ENCODE measurements at places on chromosomes 3 and 15.

DNA sequence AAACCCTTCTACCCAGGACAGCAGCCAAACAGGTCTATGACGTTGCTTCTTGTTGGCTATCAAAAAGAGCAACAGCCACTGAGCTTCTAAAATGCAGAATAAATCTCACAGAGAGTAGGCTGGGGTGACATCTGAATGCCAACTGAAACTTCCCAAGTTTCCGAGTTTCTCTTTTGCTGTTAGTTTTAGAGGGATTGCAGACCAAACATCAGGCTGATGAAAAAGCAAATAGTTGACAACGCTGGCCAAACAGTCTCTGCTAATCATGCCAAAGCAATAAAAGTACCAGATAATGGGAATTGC lies 670 bp upstream of the CBLB start:
- DNase-seq: no peak

DNA sequence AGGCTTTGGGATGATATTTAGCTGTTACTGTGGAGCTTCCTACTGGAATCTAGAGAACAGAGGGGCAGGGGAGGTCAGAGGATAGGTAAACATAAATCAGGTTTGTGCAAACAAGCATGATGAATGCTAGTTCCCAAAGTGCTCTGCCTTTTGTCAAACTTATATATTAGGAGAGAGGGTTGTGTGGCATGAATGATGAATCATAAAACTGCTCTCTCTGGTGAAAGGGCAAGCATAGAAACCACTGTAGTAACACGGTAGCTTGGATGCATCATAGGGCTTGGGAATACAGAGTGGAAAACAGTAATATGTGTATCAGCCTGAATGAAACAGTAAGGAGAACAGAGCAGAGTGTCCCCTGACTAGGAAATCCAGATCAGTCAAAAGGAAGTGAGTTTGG lies 486.7 kb downstream of the IL5RA start:
- no peak for DNase-seq

DNA sequence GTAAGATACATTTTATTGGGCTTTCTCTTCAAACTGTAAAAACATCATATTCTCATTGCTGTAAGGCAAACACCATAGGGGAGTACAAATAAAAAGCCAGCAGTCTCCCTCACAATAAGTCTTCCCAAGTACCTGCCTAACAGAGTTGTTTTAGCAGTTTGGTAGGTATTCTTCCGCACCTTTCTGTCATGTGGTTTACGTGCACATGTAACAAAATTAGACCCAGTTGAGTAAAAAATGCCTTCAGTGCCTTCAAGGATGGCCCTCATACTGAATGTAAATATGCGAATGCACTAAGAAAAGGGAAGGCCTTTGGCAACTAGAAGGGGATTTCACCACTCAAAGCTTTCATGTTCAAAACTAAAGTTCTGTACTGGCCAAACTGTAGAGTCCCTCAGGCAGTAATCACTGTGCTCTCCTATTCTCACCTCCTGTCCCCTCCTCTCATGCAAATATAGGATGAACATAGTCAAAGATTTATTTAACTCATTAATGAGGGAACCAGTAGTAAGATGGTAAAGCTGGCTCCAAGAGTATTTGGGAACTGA lies 26.4 kb downstream of the USP3 start:
- no peak for DNase-seq

- no peak for DNase-seq
These were observed 11.2 kb upstream of the FAM174B start for GRCh38 chr15:92666780-92667179.

GRCh38 chr15:82864967-82865366 lies 55.5 kb downstream of the WHAMM start:
- no peak for DNase-seq

GRCh38 chr3:171646357-171647133 lies 163.7 kb downstream of the PLD1 start:
- DNase-seq: peak; percentile 75

DNA sequence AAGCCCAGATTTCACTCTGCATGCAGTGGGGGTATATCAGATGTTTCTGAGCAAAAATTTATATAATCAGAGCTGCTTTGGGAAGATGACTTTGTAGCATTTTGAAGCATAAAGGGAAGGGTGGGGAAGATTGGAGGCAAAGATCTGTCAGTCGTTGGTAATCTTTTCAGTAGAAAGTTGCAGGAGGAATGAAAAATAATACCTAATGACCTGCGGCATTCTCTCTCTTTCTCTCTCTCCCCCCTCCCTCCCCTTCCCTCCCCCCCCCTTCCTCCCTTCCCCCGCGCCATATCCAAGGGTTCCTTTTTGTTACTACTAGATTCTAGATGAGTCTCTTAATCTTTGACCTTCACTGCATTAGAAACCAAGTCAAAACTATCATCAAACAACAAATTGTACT lies 1.5 kb upstream of the DMXL2 start:
- DNase-seq: no peak

DNA sequence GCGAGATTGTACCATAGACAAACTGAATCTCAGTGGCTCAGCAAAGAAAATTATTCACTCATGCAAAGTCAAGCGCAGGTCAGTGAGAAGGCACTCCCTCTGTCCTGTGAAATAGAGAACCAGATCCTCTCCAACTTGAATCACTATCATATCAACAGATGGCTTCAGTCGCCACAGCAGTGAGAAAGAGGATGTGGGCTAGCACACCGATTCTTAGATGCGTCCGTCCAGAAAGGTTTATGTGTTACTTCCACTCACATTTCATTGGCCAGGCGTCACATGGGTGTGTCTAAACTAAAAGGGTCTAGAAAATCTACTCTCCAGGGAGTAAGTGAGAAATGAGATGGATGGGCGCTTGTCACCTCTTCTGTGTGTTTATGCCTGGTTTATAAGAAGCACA lies 141.6 kb upstream of the KBTBD8 start:
- peak; percentile 23 for DNase-seq

GRCh38 chr3:59436164-59436958 lies 386.5 kb upstream of the CFAP20DC start:
- no peak for DNase-seq

DNA sequence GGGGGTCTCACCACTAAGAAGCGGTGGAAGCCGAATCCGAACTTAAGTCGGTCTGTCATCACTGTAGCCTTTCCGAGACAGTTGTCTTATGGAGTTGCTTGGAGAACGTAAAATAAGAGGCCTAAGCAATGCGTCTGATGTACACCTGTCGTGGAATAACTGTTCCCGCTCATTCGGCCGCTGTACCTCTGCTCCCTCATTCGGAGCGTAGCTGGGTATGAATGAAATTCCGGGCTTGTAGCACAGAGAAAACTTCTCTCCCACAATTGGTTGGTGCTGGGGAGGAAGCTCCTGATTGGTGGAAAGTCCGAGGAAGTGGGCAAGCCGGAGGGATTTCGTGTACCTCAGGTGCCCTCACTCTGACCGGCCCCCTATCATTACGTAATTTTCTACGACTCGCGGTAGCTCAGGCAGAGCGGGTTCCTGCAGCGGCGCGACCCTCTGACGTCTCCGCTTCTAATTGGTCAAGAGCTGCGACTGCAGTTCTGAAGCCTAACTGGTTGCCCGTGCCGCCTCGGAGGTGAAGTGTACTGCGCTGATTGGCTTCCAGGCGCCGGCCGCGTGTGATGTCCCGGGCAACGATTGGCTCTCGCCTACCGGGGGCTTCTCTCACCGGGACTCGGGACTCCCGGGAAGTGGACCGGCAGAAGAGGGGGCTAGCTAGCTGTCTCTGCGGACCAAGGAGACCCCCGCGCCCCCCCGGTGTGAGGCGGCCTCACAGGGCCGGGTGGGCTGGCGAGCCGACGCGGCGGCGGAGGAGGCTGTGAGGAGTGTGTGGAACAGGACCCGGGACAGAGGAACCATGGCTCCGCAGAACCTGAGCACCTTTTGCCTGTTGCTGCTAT lies at the start of gene DNAJB11:
TSS of gene DNAJB11 (plus strand) at position 625 of the 845 bp plus-strand sequence. CDS start at position 803, 178 bp downstream.
- peak; percentile 99 for DNase-seq

All from Kasumi-1 (cell line).